CD4-positive, alpha-beta T cell treated with Interleukin-4 for 1 hour (primary cell): ENCODE measurements at places on chromosomes 3 and 15.

- no peak for DNase-seq
These were observed 6.3 kb downstream of the DUOXA1 start for GRCh38 chr15:45123397-45123796.

DNA sequence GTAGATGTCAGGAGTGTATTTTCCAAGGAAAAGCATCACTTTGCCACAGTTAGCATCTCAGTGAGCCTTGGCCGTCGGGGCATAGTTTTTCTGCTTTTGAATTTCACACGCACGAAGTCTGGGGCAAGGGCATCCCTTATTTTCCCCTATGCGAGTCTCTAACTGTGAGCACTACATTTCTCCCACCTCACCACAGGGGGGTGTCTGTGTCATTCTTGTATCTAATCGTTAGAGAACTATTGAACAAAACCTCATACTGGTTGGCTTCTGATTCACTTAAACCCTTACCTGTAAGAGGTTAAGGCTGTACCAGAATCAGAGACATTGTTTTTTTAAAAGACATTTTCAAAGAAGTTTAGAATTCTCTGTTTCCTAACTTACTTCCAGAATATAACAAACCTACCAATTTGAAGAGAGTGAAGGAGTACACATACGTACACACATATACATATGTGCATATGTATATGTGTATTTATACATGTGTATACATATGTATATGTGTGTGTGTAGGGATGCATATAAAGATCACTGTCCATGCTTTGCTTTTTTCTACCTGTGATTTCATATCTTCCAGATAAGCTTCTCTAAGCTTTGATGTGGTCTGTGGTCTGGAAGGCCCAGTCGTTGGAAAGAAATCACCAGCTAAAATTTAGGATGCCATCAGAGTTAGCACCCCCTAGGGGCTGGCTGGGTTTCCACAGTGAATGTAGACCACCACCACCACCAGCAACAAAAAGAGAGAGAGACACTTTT, 49.4 kb downstream of the MYZAP start:
- peak; percentile 12 for DNase-seq

DNA sequence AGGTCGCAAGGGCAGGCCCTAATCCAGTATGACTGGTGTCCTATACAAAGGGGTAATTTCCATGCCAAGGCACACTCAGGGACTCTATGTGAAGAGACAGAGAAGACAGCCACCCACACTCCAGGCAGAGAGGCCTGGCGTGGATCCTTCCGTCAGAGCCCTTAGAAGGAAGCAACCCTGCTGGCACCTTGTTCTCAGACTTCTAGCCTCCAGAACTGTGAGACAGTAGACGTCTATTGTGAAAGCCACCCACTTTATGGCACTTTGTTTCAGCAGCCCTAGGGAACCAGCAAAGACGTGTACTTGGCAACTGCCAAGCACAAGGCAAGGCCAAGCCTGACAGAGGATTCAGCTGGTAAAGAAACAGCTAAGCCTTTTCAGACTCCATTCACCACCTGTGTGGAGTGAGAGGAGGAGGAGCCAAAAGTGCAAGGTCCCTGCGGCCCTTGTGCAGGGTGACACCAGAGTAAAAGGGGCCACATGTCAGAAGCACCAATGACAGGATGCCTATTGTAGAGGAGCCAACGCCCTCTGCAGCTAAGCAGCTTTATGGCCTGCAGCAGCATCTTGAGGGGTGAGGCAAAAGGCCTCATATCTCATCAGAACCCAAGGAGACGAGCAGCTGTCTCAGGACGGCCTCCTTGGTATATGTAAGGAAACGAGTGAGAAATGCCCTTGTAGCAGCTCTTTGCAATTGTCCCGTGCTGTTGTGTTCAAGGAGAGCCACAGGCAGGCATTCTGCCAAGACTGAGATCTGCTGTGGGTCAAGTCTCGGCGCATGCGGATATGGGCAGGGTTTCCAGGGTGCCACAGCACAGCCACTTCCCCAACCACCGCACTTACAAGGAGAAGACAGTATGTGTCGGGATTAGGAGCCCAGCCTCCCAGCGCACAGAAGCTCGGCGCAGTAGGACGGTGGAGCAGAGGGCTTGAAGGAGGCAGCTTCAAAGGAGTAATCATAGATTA, 121.5 kb upstream of the LIPC start:
- DNase-seq: no peak

DNA sequence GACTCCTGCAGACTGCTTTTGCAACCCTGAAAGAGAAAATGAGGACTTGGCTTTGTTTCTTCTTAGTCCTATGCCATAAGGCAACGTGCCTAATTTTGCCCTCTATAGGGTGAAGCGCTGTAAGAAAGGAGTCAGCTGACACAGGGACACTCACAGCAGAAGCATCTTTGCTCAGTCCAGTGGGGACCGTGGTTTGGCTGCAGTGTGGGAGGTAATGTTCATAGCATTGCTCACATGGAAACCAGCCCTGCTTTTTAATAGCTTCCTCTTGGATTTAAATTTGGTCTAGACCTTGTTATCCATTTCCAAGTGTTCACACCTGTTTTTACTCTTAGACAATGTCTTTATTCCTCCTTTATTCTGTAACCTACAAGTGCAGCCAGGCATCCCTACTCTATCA, 1032.1 kb downstream of the NTRK3 start:
- no peak for DNase-seq

GRCh38 chr15:63891079-63891767, 57.5 kb upstream of the HERC1 start:
- peak; percentile 76 for DNase-seq

DNA sequence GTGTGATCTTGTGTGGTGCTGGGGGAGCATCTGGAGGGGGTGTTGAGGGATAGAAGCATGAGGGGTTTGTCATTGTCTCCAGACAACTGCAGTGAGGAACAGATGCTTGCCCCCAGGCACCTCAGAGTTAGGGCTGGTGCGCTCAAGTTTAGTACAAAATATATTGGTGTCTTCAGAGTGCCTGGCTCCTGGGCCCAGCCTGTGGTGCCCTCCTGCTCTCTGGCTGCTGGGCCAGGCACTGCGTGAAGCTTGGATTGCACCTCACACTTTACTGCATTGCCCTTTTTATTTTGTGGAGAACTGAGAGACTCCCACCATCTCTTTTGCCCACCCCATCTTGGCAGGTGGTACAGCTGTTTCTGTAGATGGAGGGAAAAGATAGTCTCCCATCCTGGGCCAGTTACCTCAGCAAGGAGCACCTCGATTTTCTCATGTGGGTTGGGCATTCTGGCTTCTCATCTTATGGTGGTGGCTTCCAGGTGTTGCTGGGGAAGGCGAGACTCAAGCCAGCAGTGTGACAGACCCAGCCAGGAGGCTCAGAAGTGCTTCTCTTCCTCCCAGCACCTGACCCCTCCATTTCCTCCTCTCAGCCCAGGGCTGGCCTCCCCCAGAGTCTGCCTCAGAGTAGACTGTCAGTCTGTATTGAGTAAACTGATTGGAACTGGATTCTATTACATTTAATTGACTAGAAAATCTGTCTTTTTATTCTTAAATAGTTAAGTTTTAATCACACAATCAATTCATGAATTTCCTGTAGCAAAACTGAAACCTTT, 140.5 kb downstream of the DNAJB8 start:
- no peak for DNase-seq

DNA sequence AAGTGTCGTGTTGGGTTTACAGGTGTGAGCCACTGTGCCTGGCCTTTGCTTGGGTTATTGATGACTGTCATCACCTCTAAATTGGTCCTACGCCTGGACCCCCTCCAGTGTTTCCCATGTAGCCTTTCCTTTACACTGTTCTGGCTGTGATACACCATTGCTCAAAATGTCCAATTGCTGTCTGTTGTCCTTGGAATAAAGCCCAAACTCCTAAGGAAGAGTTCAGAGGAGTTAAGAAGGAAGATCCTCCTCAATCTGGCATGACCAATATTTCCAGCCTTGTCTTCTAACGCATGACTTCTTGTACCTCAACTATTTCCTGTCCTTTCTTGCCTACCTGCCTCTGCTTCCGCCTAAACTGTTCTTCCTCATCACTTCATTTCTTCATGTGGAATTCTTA, 113.1 kb downstream of the POLR2M start:
- DNase-seq: no peak

GRCh38 chr15:36358094-36358493, 221.3 kb upstream of the CDIN1 start:
- no peak for DNase-seq

GRCh38 chr3:178042376-178042775, 493.9 kb upstream of the KCNMB2 start:
- DNase-seq: no peak

DNA sequence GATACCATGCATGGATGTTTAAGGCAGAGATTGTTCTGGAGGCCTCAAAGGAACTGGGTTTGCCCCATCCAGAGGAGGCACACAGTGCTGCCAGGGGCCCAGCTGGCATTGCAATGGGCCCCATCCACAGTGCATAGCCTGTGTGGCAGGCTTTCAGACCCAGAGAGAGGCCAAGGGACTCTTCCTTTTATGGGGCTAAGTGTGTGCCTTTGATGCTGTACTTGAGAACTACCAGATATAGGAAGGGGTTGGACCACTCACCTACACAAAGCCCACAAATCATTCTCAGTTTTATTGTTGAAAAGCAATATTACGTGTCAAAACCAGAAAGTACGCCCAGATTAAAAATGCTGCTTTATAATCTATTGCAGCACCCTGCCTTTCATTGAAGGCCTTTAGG, 134.9 kb downstream of the EPHB1 start:
- DNase-seq: no peak

DNA sequence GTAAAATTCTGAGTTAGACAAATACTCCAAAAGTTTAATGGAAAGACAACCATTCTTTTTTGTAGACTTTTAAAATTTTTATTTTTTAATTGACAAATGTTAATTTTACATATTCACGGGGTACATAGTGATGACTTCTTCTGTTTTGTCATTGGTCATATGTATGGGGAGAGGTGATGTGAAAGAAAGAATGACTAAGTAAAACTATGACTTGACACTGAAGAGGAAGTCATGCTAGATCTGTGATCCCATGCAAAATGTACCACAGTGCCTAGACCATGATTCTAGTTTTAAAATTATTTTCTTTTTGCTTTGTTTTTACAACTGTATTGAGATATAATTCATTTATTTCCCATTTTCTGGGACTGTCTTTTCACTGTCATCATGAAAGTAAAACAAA, 281.6 kb downstream of the MBNL1 start:
- DNase-seq: no peak

- DNase-seq: peak; percentile 49
These were observed 6.7 kb downstream of the NANOGP8 start for GRCh38 chr15:35078221-35078915.

GRCh38 chr15:101347454-101347853, 52.4 kb upstream of the SNRPA1 start:
- DNase-seq: no peak

- DNase-seq: peak; percentile 69
These were observed 7.8 kb upstream of the SUMF1 start for GRCh38 chr3:4474683-4475490.

- DNase-seq: no peak
These were observed 320.1 kb downstream of the ZNF621 start for GRCh38 chr3:40844896-40845295.

GRCh38 chr3:141835557-141836229, 40.8 kb upstream of the ATP1B3 start:
- no peak for DNase-seq

GRCh38 chr15:49986326-49986725, 132.7 kb downstream of the ATP8B4 start:
- no peak for DNase-seq

DNA sequence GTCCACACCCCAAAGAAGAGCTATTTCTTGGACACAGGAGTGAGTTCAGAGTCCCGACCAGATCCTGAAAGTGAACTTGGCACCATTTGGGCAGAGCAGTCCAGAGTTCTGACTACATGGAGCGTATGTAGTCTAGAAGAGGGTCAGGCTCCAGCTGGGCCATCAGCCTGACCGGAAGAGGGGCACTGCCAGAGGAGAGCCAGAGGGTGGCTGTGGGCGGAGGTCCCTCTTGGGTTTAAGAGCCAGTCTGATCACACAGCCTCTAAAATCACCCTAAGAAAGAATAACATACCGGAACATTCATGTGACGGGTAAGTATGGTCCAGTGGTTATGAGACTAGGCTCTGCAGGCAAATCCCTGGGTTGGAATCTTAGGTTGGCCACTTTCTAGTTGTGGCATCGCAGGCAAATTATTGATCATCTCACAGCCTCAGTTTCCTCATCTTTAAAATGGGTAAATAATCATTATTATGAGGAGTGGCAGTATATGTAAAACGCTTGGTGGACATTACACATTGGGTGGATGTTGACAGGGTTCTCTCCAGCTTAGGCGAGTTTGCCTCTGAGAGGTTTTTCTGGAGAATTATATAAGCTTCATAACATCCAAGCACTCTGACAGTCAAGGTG, 2.1 kb upstream of the RAP2B start:
- no peak for DNase-seq

- DNase-seq: no peak
These were observed 144.1 kb downstream of the KLF13 start for GRCh38 chr15:31470756-31471155.

DNA sequence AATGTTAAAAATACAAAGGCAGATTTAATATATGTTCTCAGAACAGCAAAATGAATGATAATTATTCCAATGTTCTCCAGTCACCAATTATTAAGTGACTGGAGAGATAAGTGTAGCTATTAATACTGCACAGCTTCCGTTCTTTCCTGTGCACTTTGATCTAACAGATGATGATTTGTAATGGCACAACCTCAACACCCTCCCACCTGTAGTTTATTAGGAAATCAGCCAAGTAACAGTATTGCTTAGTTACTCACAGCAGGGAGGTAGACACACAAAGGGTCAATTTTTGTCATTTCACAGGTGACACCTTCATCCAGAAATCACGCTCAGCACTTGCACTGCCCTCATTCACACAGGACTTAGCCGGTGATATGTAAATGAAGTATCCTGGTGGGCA, 688.1 kb downstream of the EPHA3 start:
- DNase-seq: no peak

- no peak for DNase-seq
These were observed 476.6 kb upstream of the ROBO1 start for GRCh38 chr3:80244390-80244789.

GRCh38 chr15:78749831-78750230, 61.4 kb downstream of the ADAMTS7 start:
- no peak for DNase-seq

- no peak for DNase-seq
These were observed 624 bp downstream of the AP3B2 start for GRCh38 chr15:82709081-82709420.

- no peak for DNase-seq
These were observed 191.5 kb downstream of the FOXB1 start for GRCh38 chr15:60195611-60196010.

- DNase-seq: no peak
These were observed 99.9 kb upstream of the PLSCR4 start for GRCh38 chr3:146350852-146351251.

- DNase-seq: no peak
These were observed 102.2 kb downstream of the ERC2 start for GRCh38 chr3:56365905-56366640.
